T-helper 9 cell (primary cell): ENCODE measurements at places on chromosomes 4 and X.

GRCh38 chr4:138398322-138398721 lies 156.2 kb upstream of the SLC7A11 start:
- no peak for DNase-seq

DNA sequence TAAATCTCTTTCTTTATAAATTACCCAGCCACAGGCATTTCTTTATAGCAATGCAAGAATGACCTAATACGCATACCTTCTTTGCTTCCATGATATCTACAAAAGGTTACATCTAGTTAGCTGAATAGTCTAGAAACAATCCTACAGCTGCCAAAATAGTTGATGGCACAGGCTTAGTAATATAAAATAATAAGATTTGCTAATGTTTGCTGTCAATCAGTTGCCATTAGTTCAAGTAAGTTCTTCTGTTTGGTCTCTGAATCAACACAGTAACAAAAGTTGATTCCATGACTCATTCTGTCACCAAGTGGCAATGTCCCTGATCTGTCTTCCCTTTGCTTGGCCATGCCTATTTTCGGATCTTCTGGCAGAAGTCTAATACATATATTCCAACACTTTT lies 470.2 kb downstream of the SPRY1 start:
- DNase-seq = no peak

- DNase-seq = no peak
Measured at GRCh38 chr4:153295131-153295755, 49.2 kb upstream of the MND1 start.

DNA sequence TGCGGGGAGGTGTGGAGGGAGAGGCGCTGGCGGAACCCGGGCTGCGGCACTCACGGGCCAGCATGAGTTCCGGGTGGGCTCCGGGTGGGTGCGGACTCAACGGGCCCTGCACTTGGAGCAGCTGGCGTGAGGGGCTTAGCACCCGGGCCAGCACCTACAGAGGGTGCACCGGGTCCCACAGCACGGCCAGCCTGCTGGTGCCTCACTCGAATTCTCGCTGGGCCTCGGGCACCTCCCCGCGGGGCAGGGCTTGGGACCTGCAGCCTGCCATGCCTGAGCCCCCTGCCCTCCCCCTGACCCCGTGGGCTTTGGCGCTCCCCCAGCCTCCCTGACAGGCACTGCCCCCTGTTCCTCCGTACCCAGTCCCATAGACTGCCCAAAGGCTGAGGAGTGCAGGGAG lies 10.8 kb upstream of the CAMK2D start:
- DNase-seq = no peak
